PC-3 (cell line): ENCODE measurements at places on chromosomes 2 and 18. TPM values are rescaled to one million over a fixed set of nuclear protein-coding genes. Genes with fewer than 3 reads are reported as not detected.

- no peak for DNase-seq
These were observed 273.7 kb upstream of the KLHL29 start for GRCh38 chr2:23111263-23111662.

DNA sequence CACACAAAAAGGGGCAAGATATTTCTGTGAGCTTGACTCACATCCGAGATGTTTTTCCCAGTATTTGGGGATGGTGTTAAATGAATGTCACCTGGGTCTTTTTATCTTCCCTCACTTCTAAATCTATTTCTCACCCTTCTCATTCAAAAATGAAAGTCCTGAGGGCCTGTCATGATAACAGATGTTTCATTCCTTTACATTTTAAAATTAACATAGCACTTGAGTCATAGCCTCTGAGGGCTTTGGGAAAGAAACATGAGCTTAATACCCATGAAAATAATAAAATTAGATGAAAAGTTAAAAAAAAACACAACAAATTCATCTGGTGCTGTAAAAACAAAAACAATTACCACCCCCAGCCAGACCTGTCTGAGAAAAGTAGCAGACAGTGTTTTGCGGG, 226.7 kb downstream of the HNMT start:
- DNase-seq, result no peak

DNA sequence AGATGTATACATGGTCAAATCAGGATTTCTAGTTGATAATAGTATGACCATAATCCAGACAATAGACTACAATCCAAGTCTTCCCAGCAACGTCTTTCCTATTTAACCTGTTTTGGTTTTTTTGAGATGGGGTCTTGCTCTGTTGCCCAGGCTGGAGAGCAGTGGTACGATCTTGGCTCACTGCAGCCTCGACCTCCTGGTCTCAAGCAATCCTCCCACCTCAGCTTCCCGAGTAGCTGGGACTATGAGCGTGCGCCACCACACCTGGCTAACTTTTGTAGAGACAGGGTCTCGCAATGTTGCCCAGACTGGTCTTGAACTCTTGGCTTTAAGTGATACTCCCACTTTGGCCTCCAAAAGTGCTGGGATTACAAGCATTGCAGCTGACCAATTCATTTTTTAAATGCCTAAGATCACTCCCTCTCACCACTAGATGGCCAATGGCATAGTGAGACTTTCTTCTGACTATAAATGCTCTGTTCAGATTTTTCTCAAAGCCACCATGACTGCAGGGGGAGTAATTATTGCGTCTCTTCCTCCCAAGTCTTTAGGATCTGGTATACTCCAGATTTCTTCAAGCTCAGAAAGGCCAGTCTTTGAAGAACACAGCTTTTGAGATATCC, 47.6 kb downstream of the HNRNPLL start:
- peak; percentile 56 for DNase-seq

- DNase-seq, result no peak
These were observed 110.0 kb downstream of the OSBPL6 start for GRCh38 chr2:178304333-178304732.

GRCh38 chr2:127675331-127676261, at the start of gene LIMS2:
TSS of gene LIMS2 (minus strand) at chr2:127675530. CDS start at chr2:127675024, 506 bp downstream.
- DNase-seq, result peak; percentile 58

Gene GPR17
- total RNA-seq, result 0.92 and 1.0 TPM in 2 replicates
